ENCODE measurements at places on chromosomes 2 and 18.
A peak's percentile ranks its signal among the peaks of the same experiment; 100 is the strongest.

DNA sequence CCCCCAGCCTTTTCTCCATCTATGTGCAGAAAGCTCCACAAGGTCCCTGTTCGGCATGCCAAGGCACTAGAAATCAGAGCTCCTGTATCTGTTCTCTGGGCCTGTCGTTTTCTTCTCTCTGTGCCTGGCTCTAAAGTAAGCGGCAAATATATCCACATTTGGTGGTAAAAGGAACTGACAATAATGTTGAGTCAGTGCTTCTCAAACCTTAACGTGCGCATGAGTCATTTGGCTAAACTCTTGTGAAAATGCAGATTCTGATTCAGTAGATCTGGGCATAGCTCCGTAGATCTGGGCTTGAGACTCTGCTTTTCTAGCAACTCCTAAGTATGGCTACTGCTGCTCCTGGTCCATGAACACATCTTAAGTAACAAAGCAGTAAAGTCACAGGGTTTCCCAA lies 16.5 kb upstream of the ACSL3 start:
- DNase-seq = no peak

DNA sequence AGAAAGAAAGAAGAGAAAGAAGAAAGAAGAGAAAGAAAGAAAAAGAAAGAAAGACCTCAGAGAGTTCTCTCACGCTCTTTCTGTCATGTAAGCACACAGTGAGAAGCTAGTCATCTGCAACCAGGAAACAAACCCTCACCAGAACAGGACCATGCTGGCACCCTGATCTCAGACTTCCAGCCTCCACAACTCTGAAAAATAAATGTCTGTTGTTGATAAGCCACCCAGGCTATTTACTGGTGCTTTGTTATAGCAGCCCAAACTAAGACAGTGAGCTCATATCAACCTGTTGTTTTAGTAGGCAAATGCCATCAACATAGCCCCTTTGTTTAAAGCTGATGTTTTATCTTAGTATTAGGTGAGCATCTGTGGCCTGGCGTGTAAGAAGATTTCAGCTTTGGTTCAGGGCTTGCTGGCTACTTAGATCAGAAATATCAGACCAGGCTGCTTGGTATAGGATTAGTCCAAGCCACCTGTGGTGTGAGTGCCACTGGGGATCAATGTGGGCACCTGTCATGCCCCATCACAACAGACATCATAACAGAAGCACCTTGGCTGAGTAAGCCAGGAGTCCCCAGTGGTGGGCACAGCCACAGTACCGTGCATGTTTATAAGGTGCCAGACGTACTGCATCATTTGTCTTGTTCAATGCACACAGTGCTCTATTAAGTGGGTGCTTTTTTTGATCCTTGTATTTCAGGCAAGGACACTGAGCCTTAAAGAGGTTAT lies 94.4 kb downstream of the LBH start:
- no peak for DNase-seq

DNA sequence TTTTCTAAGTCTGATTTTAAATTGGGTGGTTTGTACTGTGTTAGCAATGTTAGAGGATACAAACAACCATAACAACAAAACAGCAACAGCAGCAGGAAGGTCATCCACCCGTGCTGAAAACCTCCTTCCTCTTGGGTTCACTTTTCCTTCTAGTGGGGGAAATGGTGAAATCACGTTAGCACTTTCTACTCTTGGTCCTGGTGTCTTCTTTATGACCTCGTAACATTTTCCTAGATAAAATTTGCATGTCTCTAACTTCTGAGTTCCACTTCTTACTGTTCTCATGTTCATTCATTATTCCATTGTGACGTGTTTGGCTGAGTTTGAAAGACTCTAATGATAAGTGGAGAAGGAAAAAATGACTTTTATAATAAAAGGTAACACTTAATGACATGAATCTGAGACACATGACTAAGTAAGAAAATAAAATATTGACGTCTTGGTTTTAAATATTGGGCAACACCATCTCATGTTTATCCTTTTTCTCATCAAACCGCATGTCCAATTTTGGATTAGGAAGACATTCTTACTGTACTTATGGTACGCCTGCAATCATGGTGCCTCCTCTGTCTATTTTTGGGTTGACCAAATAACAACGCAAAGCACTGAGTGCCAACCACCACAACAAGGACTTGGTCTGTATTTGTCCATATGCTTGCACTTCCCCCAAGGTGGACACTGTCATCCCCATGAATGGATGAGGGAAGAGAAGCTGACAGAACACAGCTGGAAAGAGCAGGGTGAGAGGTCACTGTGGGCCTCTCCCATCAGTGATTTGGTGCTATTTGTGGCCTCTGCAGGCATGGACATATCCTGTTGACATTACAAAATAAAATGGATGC lies 25.7 kb upstream of the IL1R1 start:
- no peak for DNase-seq

DNA sequence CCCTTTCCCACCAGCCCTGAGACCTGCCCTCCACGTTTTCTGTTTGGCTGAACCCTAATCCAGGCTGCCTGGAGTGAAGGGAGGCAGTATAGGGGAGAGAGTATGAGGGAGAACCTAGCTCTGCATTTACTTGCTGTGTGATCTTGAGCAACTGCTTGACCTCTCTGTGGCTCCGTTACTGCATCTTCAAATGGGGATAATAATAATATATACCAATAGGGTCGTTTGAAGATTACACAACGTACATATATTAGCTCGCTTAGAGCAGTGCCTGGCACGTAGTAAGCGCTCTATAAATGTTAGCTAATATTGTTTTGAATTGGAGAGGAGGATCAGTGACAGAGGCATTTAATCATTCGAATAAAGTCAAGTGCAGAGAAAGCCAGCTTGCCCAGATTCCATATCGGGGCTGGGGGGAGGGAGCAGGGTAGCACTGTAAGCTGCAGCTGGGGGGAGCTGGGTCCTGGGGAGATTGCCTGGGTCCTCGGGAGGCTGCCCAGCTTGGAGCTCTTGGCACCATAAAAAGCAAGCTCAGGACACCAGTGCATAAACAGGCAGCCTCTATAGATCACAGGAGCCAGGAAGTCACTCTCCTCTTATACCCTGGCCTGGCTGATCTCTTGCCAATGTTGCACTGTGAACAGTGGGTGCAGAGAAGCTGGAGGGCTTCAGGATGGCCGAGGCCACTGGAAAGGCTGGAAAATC lies 19.1 kb downstream of the KCNK3 start:
- no peak for DNase-seq

DNA sequence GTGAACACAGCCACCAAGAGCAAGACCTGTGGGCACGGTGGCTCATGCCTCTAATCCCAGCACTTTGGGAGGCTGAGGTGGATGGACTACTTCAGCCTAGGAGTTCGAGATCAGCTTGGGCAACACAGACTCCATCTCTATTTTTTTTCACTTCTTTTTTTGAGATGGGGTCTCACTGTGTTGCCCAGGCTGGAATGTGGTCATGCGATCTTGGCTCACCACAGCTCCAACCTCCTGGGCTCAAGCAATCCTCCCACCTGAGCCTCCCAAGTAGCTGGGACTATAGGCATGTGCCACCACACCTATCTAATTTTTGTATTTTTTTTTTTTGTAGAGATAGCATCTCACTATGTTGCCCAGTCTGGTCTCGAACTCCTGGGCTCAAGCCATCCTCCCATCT lies 54.4 kb upstream of the SPRED2 start:
- DNase-seq = no peak

GRCh38 chr2:235779444-235779896 lies 285.6 kb downstream of the AGAP1 start:
- peak; percentile 16 for DNase-seq

DNA sequence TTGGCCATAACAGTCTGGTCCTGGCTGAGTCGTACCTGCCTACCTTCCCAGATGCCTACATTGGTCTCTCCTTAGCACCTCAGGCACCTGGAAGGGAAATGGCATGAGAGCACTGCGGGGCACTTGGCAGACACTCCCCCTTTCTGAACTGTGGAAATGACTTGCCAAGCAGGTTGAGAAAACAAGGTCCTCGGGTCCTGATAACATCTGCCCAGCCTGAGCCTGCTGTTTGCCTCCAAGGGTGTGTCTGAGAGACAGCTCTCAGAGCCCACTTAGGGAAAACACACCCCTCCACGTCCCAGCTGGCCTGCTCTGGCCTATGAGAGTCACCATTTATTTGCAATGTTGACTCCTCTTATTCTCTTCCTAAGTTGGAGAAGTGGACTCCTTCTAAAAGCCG lies 10.5 kb downstream of the FAM110C start:
- DNase-seq = peak; percentile 53

DNA sequence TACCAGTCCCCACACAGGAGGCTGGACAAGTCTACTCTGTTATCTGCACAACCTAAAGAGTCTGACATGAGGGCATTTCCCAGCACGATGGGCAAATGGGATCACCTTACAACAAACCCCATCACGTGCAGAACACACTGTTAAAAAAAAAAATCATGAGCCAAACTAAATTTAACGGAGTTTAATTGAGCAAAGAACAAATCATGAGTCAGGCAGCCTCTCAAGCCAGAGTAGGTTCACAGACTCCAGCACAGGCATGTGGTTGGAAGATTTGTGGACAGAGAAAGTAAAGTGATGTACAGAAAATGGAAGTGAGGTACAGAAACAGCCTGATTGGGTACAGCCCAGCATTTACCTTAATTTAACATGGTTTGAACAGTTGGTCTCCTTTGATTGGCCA lies 59.9 kb downstream of the KYNU start:
- DNase-seq = no peak

GRCh38 chr2:168244318-168244717 lies 3.1 kb downstream of the STK39 start:
- peak; percentile 71 for DNase-seq

DNA sequence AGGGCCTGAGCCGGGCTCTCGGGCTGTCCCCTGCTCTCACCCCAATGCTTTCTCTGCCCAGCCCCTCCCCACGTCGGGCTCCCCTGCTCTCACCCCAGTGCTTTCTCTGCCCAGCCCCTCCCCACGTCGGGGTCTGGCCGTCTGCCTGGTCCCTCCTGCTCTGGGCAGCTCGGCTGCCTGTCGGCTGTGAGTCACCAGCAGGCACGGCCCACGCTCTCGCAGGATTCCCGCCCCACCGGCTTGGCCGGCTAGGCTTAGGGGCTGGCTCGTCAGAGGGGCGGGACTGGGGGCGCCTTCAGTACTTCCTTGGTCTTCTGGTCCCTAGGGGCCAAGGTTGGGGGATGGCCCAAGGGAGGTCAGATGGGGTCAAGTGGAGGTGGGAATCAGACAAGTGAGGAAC lies 3.3 kb downstream of the BOK start:
- no peak for DNase-seq

- no peak for DNase-seq
Measured at GRCh38 chr2:203914546-203915182, 21.9 kb upstream of the ICOS start.

DNA sequence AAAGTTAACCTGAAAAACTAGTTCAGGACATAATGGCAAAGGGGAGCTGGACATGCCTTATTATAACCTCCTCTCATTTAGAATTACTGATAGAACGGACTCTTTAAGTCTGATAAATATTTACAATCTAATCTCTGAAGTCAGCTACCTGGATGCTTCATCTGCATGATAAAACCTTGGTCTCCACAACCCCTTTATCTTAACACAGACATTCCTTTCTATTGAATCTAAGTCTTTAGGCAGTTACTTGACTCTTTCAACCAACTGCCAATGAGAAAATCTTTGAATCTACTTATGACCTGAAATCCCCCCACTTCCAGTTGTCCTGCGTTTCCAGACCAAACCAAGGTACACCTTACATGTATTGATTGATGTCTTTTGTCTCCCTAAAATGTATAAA lies 191.2 kb upstream of the LRRTM4 start:
- no peak for DNase-seq

DNA sequence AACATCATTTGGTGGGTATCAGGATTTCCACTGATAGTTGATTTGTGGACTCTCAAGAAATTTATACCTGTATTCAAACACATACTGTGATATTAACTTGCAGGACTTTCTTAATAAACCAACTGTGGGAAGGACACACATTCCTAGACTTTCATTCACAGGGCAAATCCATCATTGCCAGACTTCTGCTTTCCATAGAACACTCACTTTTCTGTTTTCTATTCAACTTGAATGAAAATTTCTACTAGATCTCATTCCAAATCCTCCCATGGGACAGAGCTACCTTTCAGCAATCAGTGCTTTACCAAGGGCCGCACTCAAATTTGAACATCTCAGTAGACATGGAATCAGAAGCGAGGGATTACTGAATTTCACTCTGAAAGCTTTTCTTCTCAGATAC lies 612.5 kb downstream of the IRS1 start:
- DNase-seq = no peak

GRCh38 chr2:216351172-216351925 lies 20.9 kb downstream of the MARCHF4 start:
- no peak for DNase-seq

DNA sequence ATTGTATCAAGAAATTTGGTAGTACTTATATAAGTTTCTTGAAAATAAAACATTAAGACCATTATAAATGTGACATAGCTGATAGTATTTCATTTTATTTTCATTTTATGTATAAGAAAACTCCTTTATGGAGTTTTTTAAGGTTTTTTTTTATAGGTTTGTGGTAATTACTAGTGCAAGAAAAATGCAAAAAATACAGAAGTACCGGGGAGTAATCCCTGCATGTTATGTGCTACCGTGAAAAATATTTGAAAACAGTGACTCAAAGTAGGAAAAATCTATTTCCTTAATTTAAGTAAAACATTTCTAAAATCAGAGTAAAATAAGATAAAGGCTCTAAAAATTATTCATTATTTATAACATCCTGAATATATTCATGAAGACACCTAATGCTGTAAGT lies 21.6 kb downstream of the ZSWIM2 start:
- DNase-seq = no peak

- no peak for DNase-seq
Measured at GRCh38 chr18:11826836-11827235, 24.4 kb upstream of the CHMP1B start.

GRCh38 chr2:189213250-189213649 lies 33.7 kb upstream of the COL5A2 start:
- no peak for DNase-seq

- DNase-seq = no peak
Measured at GRCh38 chr2:234091883-234092282, 41.4 kb downstream of the SPP2 start.

- DNase-seq = no peak
Measured at GRCh38 chr2:240554767-240555493, 2.9 kb downstream of the ANKMY1 start.

DNA sequence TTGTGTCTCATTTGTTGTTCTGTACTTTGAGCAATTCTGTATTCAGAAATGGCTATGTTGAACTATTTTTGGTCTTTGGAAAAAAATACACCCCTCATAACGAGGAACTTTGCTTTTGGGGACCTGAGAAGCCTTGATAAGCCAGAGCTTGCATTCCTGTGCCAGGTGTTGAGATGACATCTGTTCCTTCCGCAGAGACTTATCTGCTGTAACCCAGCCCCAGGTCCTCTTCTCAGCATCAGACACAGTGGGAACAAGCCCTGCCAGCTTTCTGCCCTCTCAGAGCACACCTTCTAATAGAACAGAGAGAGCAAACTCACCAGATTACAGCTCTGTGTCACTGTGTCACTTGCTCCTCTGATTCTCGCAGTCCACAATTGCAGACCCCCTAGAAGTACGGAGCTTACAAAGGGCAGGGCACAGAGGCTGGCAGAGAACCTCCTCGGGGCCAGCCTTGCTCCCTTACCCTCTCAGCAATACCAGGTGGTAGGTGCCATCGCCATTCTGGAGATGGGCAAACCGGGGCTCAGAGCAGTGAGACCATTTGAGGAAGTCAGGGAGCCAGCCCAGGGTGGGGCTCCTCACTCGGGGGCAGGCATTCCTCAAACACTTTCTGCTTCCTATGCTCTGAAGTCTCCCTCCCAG lies 97.4 kb downstream of the DDX1 start:
- no peak for DNase-seq

GRCh38 chr2:171411791-171412483 lies 21.9 kb downstream of the METTL8 start:
- no peak for DNase-seq

GRCh38 chr2:236631281-236631855 lies 61.7 kb downstream of the ACKR3 start:
- DNase-seq = no peak

GRCh38 chr18:50559752-50560680 lies at the start of gene MAPK4:
MAPK4 (plus strand) TSS chr18:50560087; CDS start chr18:50663959, 103,872 bp downstream.
- peak; percentile 81 for DNase-seq

All from COR-L47 (cell line).